ENCODE measurements at places on chromosomes 2 and 18.

- DNase-seq, result no peak
Measured at GRCh38 chr2:74893332-74893731, 59.4 kb downstream of the HK2 start.

DNA sequence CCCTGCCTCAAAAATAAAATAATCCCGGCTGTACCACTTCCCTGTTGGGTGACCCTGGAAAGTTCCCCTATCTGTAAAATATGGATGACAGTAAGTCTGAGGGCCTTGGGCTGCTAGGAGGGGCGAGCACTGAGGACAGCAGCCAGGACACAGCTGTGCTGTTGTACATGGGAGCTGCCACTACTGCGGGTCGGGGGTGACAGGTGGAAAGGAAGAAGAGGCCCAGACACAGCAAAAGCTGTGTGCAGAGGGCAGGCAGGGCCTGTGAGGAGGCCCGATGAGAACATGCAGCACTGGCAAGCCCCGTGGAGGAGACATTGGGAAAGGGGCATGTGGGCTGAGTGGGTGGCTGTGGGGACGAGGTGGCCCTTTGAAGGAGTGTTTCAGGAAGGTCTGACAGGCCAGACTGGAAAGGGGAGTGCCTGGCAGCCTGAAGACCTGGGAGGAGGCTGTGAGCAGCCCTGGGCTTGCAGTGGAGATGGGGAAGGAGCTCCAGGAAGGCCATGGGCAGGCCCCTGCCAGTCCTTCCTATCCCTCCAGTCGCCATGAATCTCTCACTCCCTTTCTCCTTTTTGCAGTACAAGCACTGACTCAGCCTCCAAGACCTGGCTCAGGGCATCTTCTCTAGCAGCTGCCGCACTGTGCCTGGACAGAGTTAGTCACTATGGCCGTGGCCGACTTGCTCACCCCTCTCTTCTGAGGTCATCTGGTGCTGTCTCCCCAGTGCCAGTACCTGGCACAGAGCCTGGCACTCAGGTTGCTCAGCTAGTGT lies 28.9 kb upstream of the SEMA4C start:
- no peak for DNase-seq

- peak; percentile 28 for DNase-seq
Measured at GRCh38 chr18:55096263-55096951, 137.1 kb upstream of the CCDC68 start.

- no peak for DNase-seq
Measured at GRCh38 chr2:229642371-229642770, 72.0 kb downstream of the DNER start.

DNA sequence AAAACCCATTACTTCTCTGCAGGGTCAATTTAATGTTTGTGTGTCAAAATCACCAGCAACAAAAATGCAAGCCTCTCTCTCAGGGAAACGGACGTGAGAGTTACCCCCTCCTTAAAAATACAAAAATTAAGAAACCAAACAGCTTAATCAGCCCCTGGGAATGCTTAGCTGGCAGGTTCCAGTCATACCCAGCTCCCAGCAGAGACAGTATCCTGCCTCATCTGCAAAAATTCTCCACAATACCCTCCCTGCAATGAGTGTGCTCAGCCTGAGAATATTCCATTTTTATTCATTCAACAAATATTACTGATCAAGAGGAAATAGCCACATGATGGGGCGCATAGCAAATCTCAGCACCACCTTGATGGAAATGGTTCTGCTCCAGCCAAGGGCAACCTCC lies 36.3 kb downstream of the ST8SIA5 start:
- DNase-seq, result no peak

DNA sequence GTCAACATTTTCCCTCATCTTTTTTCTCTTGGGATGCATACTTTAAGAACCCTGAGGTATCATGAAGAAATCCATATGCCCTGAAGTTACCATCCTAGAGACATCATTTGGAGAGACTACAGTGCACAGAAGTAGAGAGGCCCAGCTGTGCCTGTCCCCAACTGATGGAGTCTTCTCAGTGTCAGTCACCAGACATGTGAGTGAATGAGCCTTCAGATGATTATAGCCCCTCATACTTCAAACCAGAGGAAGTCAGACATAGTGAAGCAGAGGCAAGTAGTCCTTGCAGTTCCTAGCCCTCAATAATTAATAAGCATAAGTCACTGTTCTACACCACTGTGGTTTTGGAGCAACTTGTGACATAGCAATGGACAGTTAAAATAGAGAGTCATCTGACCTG lies 194.4 kb upstream of the ITGA4 start:
- no peak for DNase-seq

DNA sequence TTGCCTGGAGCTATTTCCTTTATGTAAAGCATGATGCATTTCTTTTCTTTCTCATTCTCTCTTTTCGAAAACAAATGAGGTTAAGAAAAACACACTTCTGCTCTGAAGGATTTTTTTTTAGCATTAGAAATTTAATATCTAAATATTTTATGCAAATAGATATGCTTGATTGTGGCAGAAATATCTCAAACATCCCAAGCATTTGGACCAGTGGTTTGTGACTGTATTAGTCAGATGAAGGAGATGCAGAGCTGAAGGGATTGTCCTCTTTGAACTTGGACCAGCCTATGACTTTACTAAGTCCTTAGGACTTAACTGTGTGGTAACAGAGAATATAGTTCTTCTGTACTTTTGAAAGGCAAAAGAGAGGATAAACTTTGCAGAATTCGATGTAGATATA lies 335.9 kb upstream of the NT5C1B start:
- no peak for DNase-seq

DNA sequence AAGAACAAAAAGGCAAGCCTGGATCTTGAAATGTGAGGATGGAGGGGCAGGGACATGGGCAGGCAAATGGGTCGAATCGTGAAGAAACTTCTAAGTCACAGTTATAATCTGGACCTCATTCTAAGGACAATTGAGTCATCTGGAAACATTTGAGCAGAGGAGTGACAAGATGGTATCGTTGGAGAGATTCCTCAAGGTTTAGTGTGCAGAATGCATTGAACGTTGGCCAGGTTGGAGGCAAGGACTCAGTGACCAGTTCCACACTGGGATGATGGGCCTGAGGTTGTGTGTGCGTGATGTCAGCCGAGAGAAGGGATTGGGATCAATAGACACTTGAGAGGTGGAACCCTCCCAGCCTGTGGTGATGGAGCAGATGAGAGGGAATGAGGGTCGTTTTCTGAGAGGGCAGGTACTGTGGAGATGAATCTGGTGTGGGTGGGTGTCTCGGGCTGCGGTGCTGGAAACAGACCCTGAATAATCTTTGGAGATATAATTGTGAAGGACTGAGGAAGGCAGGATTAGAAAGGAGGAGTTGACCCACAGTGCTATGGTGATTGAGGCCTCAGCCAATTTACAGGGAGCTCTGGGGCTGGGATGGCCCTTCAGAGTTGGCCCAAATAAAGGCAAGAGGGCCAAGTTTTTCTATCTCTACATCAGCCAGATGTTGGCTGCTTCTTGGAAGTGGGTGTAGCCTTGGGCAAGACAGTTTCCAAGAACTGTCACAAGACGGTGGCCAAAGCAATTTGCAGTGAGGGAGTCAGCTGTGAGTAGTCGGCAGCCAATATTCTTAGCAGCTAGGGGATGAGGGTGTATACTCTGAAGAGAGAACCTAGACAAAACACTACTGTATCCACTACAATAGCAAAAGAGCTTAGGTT lies 5.8 kb upstream of the ZNF532 start:
- no peak for DNase-seq

DNA sequence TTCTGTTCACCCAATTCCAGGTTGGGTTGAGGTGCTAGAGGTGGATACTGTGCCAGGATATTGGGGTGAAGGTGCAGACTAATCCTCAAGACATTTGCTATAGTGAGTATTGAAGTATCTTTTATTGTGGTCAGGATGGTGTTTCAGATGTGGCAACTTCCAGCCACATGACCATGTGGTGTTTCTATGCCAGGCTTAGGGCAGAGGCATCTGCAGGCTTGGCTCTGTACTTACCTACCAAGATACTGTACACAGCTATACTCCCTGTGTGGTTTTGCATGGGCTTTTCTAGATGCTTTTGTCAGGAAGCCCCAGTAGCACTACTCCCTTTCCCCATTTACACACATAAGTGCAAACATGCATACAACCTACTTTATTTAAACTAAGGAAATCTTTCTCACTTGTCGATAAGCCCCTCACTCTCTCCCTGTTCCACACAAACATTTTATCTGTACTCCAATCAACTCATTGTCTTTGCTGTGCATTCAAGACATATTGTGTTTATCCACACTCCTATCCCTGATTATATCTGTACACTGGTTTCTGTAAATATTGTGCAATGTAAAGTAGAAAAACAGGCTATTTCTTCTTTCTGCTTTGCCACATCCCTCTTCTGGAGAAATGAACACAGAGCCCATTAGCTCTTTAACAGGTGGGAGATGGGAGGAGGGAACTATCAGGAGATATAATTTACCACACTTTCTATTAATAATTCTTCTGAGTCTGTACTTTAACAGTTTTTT lies 12.3 kb downstream of the ARL6IP6 start:
- no peak for DNase-seq

DNA sequence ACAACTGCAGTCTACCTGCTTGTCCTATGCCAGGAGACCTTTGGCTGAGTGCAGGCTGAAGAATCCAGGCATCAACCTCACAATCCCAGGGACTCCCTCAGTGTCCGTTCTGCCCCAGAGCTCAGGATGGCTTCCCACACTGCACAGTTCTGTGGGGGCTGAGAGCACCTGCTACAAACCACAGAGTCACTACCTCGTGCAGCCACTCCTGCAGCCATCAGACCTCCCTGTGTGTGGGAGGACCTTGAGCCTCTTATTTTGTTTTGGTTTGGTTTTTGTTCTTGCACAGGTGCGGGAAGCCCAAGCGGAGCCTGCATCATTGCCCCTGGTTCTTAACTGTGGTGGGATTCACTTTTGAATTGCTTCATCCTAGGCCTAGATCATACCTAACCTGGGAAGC lies 31.0 kb downstream of the NAT8 start:
- DNase-seq, result no peak

DNA sequence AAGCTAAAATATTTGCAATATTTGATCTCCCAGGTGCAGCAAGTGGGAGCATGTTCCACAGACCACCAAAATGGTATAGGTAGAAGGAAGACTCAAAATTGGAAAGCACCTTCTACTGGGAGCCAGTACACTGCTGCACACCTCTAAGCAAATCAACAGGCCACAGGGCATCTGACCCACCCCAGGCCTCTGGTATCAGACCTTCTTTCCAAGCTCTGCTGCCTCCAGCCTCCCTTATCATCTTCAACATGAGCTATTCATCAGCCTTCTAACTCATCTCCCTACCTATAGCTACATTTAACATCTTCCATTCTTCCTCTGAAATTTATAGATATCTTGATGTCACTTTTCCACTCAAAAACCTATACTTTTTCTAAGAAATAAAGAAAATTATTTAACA lies 294.8 kb downstream of the ZEB2 start:
- no peak for DNase-seq

GRCh38 chr2:240632306-240632721 lies 7.0 kb downstream of the GPR35 start:
- DNase-seq, result no peak

GRCh38 chr2:127389778-127390435 lies 2.1 kb upstream of the MAP3K2 start:
- DNase-seq, result no peak

DNA sequence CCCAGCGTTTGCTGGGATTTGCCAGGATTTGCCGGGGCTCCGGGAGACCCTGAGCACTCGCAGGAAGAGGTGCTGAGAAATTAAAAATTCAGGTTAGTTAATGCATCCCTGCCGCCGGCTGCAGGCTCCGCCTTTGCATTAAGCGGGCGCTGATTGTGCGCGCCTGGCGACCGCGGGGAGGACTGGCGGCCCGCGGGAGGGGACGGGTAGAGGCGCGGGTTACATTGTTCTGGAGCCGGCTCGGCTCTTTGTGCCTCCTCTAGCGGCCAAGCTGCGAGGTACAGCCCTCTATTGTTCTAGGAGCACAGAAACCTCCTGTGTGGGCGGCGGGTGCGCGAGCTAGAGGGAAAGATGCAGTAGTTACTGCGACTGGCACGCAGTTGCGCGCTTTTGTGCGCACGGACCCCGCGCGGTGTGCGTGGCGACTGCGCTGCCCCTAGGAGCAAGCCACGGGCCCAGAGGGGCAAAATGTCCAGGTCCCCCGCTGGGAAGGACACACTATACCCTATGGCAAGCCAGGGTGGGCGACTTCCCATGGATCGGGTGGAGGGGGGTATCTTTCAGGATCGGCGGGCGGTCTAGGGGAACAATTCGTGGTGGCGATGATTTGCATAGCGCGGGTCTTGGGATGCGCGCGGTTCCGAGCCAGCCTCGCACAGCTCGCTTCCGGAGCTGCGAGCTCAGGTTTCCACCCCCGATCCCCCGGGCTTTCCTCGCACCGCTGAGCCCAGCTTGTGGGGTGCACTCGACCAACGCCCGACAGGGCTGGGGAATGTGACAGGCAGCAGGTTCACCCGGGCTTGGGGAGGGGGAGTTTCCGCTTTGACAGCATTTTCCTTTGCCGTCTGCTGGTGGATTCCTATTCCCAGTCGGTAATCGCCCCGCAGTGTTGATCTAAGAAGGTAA lies 2.8 kb downstream of the ONECUT2 start:
- peak; percentile 34 for DNase-seq

DNA sequence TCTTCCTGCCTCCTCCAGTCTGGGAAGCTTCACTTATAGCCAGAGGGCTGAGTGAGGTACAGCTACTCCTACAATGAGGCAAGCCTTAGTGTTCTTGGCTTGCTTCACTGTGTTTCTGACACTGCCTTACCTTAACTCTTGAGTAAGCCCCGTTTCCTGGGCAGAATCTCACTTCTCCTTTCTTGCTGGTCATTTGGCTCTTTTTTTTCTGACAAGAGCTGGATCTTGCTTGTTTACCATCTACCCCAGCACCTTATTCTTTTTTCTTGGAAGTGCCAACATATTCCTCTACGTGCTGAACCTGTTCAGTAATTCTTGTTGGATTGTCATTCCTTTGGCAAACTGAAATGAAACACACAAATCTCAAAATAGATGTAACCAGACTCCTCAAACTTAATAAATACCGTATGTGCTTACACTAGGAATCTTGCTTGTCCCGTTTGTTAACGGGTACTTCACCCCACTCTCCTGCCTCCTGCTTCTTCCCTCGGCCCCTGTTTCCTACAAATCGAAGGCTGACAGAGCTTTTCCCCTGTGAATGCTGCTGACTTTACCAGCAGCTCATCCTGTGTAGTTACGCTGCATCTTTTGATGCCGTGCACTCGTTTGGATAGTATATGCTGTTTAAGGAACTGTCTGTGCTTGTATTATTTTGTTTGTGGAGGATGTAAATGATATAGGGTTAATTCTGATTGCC lies 132.2 kb downstream of the FMNL2 start:
- DNase-seq, result peak; percentile 23

GRCh38 chr2:173876833-173877413 lies 88.2 kb downstream of the SP3 start:
- DNase-seq, result no peak

- peak; percentile 70 for DNase-seq
Measured at GRCh38 chr2:235238537-235238936, 255.3 kb upstream of the AGAP1 start.

- DNase-seq, result no peak
Measured at GRCh38 chr2:101795033-101795432, 97.5 kb downstream of the MAP4K4 start.

DNA sequence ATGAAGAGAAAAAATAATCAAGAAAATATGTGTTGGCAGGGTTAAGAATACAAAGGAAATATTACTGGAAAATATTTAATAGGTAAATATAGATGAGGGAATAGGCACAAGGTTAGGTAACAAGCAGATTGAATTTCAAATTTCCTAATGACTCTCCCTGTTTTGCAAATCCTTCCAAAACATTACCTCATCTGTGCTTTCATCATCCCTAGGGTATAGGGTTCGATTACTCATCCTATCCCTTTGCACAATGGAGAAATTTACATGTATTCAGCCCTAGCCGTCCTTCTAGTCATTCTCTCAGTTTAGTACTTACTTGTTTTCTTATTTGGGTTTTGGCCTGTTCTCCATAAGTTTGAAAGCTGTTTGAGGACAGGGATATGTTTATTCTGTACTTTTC lies 864.6 kb upstream of the FSHR start:
- no peak for DNase-seq

All from hippocampal formation (tissue), 2 donors.